ENCODE measurements at places on chromosomes 1 and 21.

- peak; percentile 34 for DNase-seq
Observed at GRCh38 chr1:242017580-242018233, 18.8 kb upstream of the MAP1LC3C start.

DNA sequence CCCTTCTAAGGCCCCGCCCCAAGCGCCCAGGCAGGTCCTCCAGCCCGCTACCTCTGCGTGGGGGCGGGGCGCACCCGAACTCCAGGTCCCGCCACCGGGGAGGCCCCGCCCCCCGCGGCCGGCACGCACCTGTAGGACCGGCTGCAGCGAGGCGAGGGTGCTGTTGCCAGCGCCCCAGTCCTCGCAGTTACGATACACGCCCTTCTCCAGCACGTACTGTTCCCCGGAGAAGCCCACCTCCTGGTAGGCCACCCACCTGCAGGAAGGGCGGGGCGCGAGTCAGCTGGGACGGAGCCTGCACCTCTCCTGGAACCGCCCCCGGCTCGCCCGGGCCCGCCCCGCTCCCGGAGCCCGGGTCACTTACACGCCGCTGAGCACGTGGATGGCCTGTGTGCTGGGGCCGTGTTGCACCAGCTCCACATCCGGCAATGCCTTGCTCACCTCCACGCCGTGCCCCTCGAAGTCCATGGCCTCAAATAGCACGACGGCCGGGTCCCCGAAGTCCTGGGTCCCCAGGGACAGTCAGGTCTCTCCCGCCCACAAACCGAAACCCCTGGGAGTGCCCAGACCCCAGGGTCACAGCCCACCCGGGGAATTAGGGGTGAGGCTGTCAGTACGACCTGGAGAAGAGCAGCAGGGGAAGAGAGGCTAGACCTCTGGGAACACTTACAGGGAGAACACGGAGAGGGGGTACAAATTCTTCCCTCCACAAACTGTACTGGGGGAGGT, 17.3 kb downstream of the CRYBG2 start:
- DNase-seq, result no peak

- DNase-seq, result no peak
Observed at GRCh38 chr1:150121236-150121862, 28.4 kb upstream of the PLEKHO1 start.

GRCh38 chr1:174433451-174433850, 14.3 kb upstream of the GPR52 start:
- no peak for DNase-seq

DNA sequence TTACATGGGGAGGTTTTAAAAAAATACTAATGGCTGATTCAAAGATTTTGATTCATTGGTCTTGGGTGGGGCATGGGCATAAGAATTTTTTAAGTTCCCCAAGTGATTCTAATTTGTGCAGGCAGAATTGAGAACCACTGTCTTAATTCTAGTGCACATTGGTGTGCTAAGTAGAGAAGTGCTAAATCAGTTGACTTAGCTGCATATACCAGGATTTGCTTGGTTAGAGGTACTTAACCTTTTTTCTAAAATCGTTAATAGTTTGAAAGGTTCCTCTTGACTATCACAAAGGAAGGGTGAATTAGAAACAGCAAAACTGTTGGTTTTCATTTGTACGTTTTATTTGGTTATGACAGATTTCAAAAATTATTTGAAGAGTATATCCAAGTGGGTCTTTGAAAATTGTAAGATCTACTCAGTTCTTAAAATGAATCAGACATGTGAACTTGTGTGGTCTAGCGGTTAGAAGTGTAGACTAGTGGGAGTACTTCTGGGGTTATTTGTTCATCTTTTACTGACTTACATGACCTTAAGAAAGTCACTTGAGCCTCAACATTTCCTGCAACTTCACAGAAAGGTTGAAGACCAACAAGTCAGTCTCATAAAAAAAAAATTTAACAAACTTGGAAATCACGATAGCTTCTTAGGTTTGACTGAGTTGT, 66.7 kb downstream of the RPAP2 start:
- DNase-seq, result no peak

GRCh38 chr1:107683683-107684082, 281.3 kb downstream of the VAV3 start:
- DNase-seq, result no peak

DNA sequence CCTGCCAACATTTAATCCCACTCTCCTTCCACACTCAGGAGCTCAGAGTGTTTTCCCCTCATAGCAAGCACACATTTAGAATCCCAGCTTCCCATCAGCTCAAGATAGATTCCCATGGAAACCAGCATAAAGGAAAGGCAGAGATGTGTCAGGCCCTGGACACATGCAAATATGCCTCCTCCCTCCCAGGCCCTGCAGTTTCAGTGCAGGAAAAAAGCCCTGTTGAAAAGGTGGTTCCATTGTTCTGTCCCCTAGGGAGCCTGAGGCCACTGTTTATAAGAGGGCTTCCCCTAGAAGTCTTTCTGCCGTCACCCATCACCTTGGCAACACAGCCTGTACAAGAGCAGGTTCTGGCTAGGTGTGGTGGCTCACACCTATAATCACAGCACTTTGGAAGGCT, 3.6 kb downstream of the CACNA1S start:
- no peak for DNase-seq

DNA sequence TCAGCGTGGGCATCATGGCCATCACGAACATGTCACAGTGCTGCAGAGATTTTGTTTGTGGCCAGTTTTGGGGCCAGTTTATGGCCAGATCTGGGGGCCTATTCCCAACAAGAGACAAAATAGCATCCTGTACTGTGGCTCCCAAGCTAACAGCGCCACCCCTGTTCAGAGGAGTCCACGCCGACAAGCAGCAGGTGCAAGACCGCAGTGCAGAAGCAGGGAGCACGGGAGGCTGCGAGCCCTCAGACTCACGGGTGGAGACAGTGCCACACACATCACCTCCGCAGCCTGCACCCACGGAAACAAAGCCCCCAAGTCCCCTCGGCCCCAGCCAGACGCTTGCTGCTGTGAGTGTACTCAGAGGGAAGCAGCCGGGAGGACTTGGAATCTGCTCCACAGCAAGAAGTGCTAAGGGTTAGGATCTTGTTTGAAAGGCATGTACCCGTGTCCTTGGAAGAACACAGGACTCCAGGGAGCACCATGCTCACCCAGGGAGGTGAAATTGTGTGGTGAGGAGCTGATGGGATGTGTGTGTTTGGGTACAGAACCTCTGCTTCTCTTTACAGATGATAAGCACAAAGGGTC, 7.1 kb downstream of the TCP10L start:
- no peak for DNase-seq

DNA sequence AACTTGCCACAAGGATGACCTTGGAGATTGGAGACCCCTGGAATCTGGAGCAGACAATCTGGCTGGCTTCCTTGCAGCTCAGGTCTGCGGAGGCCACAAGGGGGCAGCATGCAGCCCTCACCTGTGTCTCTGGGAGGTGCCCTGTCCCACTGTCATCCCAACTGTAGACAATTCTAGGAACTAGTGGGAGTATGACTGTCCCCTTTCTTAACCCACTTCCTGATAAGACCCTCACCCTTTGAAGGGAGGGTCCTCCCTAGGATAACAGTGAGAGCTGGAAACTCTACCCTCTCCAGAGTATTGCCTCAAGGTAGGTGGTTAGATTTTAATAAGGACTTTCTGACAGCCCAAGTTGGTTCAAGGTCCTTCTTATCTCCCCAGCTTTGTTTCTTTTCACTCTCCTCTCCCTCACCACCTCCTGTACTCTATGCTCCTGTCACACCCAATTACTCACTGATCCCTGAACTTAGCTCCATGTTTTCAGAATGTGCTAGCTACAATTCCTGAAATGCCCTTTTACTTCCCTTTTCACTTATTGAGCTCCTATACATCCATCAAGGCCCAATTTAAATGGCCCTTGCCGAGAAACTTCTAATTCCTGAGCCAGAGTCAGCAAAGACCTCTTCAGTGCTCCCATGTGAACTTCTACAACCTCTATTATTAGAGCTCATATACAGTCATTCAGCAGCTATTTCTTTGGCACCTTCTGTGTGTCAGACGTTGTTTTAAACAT, 9.2 kb upstream of the KCNQ4 start:
- no peak for DNase-seq

DNA sequence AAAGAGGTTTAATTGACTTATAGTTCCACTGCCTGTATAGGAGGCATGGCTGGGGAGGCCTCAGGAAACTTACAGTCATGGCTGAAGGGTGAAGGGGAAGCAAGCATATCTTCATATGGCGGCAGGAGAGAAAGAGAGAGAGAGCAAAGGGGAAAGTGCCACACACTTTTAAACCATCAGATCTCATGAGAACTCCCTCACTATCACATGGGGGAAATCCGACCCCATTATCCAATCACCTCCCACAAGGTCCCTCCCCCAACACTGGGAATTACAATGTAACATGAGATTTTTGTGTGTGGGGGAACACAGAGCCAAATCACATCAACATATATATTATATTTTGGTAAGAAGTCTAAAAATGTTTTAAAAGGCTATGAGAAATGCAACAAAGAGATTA, 27.2 kb downstream of the FABP3 start:
- DNase-seq, result no peak

DNA sequence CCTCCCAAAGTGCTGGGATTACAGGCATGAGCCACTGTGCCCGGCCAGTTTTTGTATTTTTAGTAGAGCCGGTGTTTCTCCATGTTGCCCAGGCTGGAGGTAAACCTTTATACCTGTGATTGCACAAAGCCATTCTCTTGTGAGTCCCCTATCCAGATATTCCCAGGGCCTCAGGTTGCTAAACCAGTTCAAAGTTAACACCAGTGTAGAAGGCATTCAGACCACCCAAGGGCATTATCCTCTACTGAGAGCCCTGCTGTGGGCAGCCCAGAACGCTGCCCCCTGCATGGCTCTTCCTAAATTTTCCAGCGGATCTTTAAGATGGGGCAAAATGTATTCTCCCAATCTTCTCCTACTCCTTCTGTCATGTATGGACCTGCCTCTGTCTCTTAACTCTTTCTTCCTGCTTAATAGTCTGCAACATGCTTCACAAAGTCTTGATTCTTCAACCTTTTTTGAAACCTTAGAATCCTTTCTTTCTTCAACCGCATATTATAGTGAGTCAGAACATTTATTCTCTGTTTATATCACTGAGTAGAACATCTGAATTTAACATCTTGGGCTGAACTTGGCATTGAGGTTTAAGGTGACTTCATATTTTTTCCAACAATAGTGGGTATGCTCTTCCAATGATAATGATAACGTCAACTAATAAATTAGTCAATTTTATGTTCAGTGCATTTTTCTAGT, 36.0 kb downstream of the UBE4B start:
- no peak for DNase-seq

- peak; percentile 62 for DNase-seq
Observed at GRCh38 chr1:68322837-68323687, 90.7 kb upstream of the WLS start.

- DNase-seq, result no peak
Observed at GRCh38 chr1:38287547-38287946, 241.0 kb upstream of the POU3F1 start.
